ENCODE measurements at places on chromosomes 16 and 17. TPM values are rescaled to one million over a fixed set of nuclear protein-coding genes. Genes with fewer than 3 reads are reported as not detected.

DNA sequence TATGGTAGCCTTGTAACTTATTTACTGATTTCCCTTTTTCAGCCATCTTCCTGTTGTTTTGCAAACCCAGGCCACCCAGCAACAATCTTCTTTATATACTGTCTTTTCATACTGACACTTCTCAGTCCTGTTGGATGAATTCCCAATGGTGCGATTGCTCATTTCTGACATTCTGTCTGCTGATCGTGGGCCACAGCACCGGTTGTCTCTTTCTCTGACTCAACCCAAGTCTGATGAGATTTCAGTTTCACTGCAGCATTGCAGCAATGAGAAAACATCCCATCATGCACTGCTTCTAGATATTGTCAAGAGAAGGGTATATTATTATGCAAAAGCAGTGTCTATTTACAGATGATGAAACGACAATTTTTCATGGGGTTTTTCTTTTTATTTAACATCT lies 349.2 kb upstream of the HSBP1 start:
- no peak for DNase-seq

DNA sequence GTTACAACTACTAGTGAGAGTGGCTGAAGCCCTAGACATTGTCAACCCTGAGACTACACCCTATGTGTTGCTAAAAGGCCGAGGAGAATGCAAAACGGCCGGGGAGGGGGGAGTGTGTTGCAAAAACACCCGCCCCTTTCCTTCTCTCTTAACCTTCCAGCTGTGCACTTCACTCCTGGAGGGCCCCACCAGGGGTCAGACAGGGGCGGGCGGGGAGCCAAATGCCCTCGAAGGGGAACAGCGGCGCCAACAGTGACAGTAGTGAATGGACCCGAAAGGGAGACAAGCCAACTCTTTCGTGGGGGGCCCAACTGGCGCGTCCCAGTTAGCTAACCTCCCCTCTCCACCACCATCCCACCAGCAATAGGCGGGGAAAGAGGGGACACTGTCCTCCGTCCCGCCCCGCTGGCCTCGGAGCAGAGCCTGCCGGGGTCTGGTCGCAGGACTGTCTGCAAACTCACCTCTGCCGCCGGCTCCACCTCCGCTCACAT lies 352 bp downstream of the MARF1 start:
- no peak for DNase-seq

GRCh38 chr17:4676791-4677190 lies 27.1 kb downstream of the PELP1 start:
- no peak for DNase-seq

DNA sequence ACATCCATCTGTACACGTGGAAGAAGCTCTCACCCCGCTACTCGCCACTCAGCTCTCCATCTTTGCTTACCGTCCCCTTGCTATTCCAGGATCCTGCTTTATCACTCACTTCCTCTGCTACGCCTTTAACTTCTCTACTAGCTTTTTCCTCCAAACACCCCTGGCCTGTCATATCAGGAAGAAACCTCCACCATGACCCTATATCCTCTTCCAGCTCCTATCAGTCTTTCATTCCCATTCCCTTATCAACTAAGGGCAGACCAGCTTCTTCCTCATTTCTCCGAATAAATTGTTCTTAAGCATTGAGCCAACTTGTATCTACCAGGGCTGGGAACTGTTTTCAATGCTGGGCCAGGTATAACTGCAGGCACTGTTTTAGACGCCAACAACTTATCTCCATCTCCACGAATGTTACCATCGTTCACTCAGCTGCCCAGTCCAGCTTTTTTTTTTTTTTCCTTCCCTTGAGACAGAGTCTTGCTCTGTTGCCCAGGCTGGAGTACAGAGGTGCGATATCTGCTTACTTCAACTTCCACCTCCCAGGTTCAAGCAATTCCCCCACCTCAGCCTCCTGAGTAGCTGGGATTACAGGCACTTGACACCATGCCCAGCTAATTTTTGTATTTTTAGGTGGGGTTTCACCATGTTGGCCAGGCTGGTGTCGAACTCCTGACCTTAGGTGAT lies 4.3 kb downstream of the IQCK start:
- no peak for DNase-seq

DNA sequence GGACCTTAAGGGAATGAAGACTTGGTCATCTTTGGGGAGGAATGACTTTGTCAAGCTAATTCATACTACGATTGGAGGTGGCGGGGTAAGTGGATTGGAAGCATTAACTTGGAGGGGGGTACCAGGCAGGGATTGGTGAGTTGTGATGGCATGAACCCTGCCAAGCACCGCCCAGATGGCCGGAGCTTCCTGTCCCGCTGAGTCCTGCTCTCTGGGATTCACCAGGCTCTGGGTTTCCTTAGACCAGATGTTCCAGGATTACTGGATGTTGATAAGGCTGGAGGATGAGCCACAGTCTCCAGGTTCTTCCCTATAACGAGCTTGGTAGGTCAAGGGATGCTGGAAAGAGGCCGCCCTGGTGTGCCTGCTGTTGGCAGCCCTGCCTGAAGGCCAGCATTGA lies 154.9 kb downstream of the SDK2 start:
- DNase-seq: no peak

DNA sequence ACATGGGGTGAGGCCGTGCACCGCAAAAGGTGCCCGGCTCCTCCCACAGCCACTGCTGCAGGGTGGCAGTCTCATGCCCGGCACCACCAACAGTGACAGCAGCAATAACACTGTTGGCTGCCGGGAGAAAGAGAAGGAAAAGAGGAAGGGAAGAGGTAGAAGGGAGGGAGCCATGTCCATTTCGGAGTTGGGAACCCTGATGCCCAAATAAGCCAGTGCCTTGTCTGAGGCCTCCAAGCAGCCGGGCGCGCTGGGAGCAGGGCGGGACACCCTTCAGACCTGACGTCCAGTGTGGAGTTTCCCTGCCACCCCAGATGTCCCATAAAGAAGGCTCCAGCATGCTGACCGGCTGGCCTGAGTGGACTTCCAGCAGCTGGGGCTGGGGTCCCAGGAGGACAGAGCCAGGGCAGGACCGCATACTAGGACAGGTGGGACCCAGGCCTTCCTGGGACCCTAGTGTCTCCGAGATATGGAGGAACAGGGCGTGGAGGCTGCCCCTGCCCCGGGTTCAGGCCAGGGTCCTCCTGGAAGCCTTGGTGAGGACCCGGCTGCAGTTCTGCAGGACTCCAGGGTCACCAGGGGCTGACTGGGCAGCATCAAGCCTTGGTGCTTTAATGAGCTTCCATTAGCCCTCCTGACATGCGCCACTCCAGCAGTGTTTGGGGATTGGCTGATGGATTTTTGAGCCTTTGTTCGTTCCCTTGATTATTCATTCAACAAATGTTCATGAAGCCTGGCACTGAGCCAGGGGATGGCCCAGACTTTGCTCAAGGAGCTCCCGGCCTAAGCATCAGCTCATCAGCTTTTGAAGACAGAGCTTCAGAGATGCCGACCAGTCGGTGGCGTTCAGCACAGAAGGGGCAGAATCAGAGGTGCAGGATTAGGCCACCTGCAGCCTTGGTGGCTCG lies 223.6 kb upstream of the CIBAR2 start:
- DNase-seq: no peak

- no peak for DNase-seq
Observed at GRCh38 chr17:47287639-47288038, 34.0 kb downstream of the ITGB3 start.

DNA sequence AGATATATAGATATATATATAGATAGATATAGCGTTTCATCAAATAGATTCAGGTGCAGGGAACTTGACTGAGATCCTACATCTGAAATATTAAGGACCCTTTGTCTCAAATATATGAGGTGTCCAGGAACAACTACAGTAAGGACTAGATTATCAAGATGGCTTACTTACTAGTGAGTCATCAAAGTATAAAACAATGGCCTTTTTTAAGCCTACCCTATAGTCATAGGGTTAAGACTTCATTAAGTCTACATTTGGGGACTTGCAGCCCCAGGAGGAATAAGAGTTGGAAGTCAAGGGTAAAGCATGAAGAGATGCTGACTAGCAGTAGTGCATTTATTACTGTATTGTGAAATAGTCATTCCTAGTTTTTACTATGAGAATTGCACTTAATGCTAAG lies 1023.4 kb downstream of the CDH11 start:
- DNase-seq: no peak

DNA sequence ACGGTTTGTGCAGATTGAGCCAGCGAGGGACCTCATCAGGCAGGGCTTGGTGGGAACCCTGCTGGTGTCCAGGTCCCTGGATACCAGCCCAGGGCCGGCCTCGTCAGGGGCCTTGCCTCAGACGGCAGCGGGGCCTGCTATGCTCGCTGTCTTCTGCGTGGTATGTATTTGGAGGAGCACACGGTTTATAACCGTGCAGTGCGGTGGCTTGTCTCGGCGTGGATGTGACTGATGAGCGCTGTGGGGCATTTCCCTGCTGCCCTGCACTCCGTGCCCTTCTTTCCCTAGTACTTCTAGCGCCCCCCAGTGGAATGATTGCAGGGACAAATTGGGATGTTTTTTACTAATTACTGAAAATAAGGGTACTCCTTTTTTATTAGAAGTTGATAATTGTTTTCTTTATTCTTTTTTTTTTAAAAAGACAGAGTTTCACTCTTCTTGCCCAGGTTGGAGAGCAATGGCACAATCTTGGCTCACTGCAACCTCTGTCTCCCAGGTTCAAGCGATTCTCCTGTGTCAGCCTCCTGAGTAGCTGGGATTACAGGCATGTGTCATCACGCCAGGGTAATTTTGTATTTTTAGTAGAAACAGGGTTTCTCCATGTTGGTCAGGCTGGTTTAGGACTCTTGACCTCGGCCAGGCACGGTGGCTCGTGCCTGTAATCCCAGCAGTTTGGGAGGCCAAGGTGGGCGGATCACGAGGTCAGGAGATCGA lies 15.3 kb downstream of the TBCD start:
- DNase-seq: peak; percentile 35

DNA sequence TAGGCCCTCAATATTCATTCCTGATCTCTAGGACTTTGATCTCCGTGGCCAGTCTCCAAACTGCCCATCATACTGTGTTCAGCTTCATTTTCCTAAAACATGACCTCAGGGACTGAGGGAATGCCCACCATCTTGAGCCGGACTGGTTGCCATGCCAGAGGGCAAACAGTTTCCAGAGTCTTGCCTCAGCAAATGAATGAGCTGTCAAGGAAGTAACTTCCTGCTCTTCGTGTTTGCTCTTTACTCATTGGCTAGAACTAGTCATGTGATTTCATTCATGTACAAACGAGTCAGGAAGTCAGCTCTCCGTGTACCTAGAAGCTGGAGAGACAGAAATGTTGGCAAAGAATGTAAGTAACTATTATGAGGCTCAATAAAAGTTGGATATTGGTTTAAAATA lies 50.2 kb downstream of the ANKFN1 start:
- DNase-seq: no peak

- no peak for DNase-seq
Observed at GRCh38 chr16:62700426-62701294, 664.4 kb upstream of the CDH8 start.

DNA sequence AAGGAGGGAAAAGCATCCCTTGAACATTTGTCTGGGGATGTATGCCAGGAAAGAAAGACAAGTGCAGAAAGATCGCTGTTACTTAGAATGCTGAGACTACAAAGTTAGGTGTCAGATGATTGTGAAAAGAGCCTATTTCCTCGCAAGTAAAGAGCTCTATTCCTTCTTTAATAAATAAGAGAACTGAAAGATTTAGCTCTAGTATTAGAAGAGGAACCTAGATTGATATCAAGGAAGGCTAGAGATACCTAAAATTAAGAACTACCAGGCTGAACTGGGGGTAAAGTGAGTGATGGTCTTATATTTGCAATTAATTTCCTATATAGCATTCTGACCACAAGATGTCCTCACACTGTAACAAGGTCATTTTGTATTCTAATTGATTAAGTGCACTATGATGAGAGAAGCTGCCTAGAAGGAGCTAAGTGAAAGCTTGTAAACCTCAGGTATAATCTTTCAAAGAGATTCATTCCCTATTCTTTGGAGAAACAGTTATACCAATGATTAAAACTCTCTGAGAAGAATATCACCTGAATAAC lies 62.3 kb downstream of the SSH2 start:
- DNase-seq: no peak

GRCh38 chr17:78477913-78478756 lies 99.1 kb downstream of the DNAH17 start:
- no peak for DNase-seq

GRCh38 chr16:87539113-87539512 lies 46.3 kb upstream of the ZCCHC14 start:
- no peak for DNase-seq

- DNase-seq: no peak
Observed at GRCh38 chr17:81539961-81540675, 11.9 kb downstream of the FSCN2 start.

- peak; percentile 78 for DNase-seq
Observed at GRCh38 chr16:354971-355461, 2.5 kb upstream of the AXIN1 start.

DNA sequence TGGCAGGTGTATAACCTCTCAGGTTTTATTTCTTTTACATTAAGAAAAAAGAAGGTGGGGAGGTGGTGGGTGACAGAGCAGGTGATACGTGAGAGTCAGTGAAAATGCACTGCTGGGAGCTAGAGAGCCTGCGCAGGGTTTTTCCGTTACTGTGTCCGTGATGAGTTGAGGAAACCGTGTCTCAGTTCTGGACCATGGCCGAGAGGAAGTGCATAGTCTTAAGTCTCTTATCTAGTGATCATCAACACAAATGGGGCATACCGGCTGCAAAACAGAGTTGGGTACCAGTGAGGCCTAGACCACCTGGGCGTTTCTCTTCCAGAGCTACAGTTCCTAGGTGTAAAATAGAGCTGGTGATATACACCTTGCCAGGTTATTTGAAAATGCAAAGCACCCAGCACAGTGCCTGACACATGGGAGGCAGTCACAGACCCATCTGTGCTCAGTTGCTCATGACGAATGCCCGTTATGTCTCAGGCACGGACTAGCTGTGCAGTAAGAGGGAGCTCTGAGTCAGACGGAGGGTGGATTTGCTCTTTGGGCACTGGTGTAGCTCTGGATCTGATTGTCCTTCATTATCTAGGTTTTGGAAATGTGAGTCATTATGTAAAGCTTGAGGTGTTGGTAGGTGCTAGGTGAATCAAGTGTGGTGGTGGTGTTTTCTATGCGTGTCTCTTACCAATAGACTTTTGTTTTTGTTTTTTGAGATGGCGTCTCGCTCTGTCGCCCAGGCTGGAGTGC lies 60.9 kb downstream of the RPTOR start:
- DNase-seq: no peak

- DNase-seq: no peak
Observed at GRCh38 chr16:66605979-66606751, 1.7 kb downstream of the CMTM3 start.

DNA sequence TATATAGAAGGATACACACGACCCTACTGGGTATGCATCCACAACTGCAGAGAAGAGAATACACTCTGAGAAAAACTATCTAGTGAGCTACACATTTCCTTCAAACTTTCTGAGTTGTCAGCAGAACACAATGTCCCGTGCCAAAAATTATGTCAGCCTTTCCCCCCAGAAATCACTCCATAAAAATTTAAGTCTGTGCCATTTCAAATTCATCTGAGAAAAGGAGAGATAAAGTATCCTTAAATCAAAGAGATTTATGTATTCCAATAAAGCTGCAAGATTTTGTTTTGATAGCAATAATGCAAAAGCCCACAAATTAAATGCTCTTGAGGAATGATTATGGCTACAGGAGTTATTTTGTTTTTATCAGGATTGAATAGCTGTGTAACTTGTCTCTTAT lies 760.1 kb downstream of the CDH11 start:
- no peak for DNase-seq

Gene CCDC200
- not detected for total RNA-seq

Gene PLXDC1
- 7.2 TPM for total RNA-seq

Gene CPD
- 128 TPM for total RNA-seq

Gene CSH1
- total RNA-seq: not detected

Gene MEIOB
- not detected for total RNA-seq

Gene LPO
- not detected for total RNA-seq

Gene TNFSF13
- 74.2 TPM for total RNA-seq

Gene DLX3
- 0.51 TPM for total RNA-seq
